ENCODE measurements at places on chromosomes 3 and 15.

- no peak for DNase-seq
Measured at GRCh38 chr15:74781431-74782258, at the start of gene CSK. CSK (plus strand) TSS chr15:74782080; CDS start chr15:74798298, 16,218 bp downstream.

GRCh38 chr15:39180483-39180933 is 400.4 kb upstream of the THBS1 start:
- DNase-seq, result no peak

DNA sequence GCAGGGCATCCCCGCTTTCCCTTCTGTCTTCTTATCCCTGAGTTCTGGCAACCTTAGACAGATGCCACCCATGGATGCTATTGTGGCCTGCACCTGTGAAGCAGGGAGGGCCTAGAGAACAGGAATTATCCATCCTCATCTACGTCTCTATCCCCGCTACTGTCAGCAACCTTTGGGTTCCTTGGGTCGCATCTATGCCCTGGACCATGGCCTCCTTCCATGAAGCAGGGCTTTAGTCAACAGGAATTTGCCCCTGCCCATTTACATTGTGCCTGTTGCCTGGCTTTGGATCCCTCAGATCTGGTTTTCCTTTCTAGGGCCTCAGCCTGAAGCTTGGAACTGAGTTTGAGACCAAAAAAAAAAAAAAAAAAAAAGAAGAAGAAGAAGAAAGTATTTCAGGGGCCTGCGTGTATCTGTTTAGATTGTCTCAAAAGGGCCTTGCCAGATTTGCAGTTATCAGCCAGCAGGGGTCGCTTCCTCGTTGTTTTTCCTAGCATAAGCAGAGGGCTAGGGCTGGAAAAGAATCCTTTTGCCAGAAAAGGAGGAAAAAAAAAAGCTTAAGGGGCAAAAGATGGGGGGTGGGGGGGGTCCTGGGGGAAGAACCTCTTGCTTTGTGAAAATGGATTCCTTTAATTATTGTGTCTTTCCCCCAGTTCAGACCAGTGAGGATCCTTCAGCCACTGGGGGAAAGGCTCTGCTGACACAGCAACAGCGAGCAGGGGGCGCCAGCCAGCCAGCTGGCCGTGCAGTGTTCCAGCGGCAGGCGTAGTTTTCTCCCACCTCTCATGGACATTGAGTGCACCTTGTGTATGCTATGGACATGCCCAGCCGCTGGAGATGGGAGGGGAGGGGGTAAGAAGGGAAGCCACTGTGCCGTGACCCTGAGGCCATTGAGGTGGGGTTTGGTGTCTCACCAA is 65.7 kb upstream of the ALDH1L1 start:
- no peak for DNase-seq

GRCh38 chr3:109047366-109047765 is 70.6 kb downstream of the MORC1 start:
- no peak for DNase-seq

GRCh38 chr3:126019683-126020082 is 50.7 kb downstream of the ROPN1B start:
- DNase-seq, result no peak

DNA sequence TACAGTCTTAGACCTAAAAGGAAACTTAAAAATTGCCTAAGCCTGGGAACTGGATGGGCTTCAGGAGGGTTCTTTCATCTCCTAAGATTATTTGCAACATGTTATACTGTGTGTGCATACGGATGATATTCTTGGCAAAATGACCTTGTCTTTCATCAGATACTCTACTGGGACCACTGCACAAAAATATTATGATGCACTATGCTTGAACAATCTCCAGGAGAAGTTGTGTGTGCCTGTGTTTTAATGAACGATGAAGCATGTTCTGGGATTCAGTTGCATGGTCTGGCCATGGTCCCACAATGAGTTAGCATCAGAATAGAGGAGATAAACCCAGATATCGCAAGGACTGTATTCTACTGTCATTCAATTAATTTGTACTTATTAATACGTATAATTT is 68.7 kb downstream of the GAP43 start:
- DNase-seq, result no peak

DNA sequence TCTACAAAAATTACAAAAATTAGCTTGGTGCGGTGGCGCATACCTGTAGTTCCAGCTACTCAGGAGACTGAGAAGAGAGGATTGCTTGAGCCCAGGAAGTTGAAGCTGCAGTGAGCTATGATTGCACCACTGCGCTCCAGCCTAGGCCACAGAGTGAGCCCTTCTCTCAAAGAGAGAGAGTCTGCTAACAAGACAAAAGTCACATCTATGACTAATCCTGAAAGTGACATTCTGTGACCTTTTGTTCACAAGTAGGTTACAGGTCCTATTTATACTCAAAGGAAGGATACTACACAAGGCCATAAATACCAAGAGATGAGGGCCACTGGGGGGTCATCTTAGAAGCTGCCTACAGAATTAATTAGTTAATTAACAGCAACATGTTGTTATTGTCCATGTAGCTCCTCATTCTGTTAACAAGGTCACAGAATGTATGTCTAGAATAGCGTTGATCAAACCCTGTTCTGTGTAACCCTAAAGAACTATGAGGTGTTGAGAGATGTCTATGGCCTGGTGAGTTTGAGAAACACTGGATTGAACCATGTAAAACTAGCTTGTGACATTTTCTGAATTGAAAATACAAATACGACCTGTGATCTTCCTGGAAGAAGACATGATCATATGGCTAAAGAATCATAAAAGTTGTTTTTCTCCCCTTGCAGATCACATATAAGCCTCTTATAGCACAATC is 97.0 kb downstream of the SAMMSON start:
- no peak for DNase-seq

GRCh38 chr3:66140106-66140505 is 80.7 kb upstream of the SLC25A26 start:
- DNase-seq, result no peak

GRCh38 chr15:81754078-81754477 is 291.7 kb downstream of the MEX3B start:
- DNase-seq, result no peak

DNA sequence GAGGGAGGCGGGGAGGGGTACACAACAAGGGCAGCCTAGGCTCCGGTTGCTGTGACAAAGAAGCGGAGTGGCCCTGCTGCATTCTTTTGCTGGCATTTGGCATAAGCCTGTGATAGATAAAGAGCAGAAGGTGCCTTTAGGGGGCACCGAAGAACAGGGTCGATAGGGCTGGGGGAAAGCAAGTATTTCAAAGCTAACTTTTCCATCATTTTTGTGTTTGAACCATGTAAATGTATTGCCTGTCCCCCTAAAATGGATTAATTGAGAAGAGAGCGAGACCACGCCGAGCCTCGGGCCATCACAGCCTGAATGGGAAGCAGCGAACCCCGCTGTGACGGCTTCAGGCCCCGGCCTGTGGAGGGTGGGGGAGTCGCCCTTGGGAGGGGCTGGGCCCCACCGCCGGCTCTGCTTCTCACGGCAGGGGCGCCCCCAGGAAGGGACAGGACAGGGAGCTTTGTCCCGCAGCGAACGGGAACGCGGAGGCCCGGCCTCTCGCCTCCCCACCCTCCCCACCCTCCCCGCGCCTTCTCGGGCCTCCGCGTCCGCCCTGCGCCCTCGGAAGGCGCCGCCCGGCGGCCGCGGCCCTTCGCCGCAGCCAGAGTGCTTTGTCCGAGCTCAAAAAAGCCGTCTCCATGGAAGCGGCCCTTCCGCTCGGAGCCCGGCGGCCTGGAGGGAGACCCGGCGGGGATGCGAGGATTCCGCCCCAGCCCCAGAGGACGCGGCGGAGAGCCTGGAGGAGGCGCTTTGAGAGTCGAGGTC is 32.4 kb upstream of the ALDH1L1 start:
- no peak for DNase-seq

DNA sequence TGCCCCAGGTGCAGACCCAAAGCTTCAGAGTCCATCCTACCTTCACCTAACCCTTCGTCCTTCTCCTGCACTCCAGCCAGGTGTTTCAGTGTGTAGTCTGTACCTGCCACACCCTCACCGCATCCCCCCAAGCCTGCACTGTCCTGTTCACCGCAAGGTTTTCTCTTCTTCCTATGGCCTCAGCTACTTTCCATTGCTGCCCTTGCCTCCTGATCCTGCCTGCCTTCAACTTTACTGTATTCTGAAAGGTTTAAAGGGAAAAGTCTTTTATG is 9.3 kb downstream of the GPR160 start:
- DNase-seq, result no peak

DNA sequence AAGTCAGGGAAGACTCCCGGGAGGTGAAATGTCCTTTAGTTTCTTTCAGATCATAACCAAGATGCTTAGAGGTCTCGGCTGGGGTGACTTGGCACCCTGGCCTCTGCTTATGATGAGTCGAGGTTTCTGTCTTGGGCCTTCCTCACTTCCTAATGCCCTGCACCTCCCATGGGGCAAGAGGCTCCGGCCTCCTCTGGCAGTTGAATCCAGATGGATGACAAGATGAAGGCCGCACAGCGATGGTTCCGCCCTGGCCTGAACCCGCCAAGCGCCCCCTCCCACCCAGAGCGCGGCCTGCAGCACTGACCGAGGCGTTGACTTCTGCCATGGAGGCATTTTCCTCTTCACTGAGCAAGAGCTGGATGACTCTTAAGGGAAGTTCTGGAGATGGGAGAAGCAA is 31.3 kb downstream of the MUC20 start:
- no peak for DNase-seq

DNA sequence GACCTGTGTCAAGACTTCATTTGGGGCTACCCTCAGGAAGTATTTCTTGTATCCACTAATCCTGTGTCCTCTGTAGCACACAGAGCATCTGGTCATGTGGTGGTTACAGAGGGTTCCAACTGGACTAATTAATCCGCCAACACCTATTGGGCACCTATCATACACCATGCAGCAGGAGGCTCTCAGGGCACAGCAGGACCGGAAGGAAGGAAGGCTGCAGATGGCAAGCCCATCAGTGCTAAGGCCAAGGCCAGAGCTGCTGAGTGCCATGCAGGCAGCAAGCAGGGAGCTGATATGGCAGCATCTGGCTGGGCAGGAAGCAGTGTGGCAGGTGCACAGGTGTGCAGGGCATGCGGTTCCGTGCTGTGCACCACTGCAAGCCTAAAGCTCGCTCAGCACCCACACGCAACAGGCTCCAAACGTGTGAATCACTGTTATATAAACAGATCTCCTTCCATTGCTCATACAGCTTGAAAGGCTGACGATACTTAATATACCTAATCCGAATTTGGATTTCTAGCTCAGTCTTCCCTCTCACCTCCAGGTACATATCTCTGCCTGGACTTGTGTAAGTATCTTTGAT is 64.4 kb upstream of the SNRPA1 start:
- no peak for DNase-seq

- no peak for DNase-seq
Measured at GRCh38 chr3:96991231-96991630, 176.8 kb downstream of the EPHA6 start.

Data from mesenteric fat pad (tissue), 1 donor.